ENCODE measurements at places on chromosomes 4 and X.

- DNase-seq: no peak
Observed at GRCh38 chr4:56655627-56656345, 25.3 kb downstream of the HOPX start.

DNA sequence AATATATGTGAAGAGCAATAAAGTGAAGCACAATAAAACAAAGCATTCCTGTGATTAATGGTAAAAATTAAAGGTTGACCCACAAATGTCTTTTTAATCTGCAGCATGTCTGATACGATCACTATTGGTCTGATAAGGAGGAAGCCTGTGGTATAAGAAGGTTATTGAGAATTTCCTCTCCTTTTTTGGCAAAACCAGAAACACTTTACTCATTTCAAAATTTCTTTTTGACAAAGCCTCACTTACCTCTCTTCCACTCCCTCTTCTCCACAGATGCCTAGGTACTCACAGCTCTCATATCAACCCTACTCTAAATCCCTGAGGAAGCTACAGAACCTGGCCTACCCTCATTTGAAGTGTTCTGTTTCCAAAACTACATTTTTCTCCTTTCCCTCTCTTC is 56.1 kb downstream of the TSPAN5 start:
- DNase-seq: no peak

DNA sequence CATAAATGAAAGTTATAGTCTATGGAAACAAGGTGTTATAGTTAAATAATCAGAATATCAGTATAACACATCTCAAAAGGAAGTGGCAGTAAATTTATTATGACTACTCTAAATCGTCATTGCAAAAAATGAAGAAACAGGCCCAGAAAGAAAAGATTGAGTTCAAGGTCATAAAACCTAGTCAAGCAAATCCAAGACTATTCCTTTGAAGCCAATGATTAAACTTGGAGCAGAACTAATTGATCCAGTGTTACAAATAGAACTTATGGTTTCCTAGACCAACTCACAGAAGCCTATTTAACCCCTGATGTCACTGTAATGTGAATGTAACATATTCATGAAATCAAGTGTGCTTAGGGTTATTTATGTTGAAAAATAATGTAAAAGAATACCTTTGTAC is 1.9 kb downstream of the FAM199X start:
- DNase-seq: no peak

DNA sequence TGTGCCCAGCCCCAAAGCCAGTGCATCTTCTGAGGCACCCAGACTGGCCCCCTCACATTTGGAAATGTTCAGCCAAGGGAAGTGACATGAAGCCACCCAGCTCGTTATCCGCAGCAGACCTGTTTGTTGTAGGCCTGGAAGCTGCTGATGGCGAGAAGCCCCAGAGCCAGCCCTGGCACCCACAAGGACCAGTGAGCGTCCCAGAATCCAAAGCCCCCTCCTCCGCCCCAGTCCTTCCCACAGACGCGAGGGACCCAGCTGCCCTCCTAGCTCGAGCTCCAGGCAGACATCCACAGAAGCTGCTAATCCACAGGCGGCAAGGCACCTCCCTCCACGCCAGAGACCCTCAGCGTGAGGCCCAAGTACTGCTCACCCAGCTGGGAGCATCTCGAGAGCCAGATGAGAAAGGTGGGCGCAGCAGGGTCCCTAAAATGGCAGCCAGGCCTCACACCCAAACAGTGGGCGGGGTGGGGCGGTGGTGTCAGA is 7.4 kb downstream of the ABLIM2 start:
- DNase-seq: no peak

DNA sequence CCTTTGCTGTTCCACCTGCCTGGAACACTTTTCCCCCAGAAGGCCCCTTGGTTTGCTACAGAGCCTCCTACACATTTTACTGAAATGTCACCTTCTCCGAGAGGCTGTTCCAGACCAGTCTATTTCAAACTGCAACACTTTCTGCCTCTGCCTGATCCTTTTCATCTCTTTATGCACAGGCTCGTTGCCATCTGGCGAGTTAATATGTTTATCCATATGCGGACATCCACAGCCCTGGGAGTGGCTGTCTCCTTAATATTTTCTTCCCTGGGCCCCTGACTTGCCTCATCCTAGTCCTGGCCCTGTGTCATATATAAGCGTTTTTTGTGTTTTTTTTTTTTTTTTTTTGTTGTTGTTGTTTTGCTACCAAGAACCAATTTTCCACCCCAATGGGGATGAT is 65.2 kb upstream of the PHKA2 start:
- no peak for DNase-seq

DNA sequence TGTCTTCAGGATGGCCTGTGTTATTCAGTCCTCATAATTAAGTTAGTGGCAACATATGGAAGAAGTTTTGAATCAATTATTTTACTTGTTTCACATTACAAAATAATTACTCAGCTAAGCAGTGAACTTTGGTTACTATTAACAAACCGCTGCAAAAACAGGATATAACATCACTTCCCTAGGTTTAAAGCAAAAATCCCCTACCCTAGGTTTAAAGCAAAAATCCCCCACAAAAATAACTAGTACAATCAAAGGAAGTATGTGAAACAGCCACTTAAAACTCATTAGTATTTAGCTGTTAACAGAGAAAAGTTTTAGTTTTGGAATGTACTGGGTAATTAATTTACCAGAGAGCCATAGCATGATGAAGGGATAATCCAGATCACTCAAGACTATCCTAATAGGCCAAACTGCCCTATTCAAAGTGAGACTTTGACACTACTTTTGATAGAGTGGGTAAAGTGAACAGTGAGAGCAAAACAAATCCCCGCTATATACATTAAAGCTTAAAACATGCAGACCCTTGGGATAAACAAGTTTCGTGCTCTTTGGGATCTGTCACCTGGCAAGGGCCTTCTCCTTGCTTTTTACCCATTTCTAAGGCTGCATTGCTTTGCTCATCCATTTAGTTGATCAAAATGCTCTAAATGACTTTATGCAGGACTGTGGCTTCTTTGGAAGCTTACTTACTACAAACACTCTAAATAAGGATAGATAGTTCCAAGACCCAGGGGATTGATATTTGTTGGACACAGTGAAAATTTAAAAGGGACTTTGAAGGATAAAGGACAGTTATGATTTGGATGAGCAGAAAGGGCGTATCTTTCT is 36.4 kb upstream of the GPR174 start:
- no peak for DNase-seq

GRCh38 chr4:148205476-148205875 is 236.7 kb downstream of the NR3C2 start:
- no peak for DNase-seq

- no peak for DNase-seq
Observed at GRCh38 chr4:8121292-8122015, 37.2 kb downstream of the ABLIM2 start.

DNA sequence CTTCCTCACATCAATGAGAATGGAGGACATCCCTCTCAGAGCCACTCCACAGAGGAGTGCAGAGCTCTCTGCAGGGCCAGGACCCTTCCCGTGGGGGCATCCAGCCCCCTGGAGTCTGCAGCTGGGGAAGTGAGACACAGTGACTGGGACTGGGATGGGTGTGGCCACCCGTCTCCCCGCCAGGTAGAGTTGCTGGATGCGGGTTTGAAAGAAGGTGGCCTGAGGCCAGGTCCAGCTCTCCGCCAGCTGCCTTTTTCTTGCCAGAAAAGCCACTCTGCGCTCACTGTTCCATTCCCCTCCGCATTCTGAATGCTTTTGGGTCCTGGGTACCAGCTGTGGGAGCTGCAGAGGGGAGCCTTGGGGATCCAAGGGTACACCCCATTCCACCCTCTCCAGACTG is 82.6 kb downstream of the ABLIM2 start:
- DNase-seq: no peak

DNA sequence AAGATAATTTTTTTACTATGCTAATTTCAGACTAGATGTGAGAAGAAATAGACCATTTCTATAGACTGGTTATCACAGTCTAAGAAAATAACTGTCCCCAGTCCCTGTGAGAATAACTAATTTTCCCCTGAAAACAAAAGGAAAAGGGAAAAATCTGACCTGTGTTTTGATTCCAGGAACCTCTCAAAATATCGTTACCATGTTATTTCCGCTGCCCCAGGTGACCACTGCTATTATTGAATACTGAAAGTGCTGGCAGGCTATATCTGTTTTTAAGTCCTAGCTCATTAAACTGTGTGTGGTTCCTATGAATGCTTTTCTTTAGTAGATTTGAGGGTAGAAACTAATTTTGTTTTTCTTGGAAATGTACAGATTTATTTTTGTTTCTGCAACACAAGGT is 83.6 kb downstream of the GAB1 start:
- DNase-seq: no peak

GRCh38 chr4:54077812-54078211 is 13.4 kb upstream of the CHIC2 start:
- no peak for DNase-seq

DNA sequence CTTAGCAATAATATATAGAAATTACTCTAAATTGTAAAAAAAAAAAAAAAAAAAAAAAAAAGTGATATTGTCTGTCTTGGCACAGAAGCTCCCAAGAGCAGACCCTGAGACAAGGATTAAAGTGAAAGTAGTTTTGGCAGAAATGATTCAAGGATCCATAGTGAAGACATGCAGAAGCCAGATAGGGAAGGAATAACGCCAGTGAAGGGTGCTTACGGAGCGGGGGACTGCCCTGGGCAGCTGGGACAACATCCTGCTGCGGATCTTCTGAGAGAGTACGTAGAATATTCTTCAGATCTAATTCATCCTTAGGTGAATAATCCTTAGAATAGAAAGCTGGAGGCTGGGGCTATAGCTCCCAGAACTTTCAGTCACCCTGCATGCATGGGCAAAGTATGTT is 39.8 kb downstream of the ARHGAP24 start:
- no peak for DNase-seq
